ENCODE measurements at places on chromosomes 1 and 21.

DNA sequence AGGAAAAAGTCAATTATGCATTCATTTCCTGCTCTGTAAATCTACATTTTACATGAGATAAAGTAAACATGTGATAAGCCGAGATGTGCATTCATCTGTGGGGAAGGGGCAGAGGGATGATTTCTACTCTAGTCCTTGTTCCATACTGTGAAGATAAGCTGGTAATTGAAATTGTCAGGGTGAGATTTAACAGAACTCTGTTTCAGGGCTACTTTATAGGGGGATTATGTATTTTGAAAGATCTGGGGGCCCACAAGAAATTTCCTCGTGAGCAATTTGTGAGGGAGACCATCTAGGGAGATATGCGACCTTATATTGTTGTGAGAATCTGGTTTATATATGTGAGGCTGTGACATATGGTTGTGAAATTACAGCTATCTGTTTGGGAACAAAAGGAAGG, 73.1 kb upstream of the KCNK1 start:
- DNase-seq = no peak

DNA sequence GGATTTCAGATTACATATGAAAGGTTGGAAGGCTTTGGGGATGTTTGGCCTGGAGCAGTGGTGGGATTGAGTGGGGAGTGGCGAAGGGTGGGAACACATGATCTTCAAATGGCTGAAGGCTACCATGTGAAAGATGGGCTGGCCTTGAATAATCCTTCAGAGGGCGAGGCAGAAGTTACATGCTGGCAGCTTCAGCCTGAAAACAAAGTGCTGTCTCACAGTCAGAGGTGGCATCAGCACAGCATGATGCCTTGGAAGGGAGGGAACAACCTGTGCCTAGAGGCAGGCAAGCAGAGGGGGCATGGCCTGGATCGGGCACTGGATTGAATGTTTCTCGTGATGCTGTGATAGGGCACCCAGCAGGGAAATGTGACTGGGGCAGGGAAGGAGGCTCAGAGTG, 130.8 kb downstream of the BEND5 start:
- no peak for DNase-seq

- no peak for DNase-seq
Observed at GRCh38 chr1:243921111-243921510, 71.1 kb upstream of the AKT3 start.

DNA sequence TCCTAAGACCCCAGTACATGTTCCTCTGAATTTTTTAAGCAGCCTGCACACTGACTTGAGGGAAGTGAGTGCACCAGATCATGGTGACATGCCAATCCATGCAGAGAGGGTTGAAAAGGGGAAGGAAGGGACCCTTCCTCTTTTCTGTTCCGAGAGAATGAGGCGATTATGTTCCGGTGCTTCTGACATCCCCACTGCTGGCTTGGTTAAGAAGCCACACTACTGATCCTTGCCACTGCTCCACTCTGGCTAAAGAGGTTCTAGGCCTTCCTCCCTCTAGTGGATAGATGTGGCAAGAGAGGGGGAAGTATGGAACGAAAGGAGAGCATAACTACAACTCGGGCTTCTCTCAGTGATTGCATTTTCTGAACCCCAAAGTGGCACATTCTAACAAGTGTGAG, 1.8 kb upstream of the CYB5R1 start:
- peak; percentile 27 for DNase-seq

- no peak for DNase-seq
Observed at GRCh38 chr1:38243106-38243505, 196.5 kb upstream of the POU3F1 start.

GRCh38 chr1:40849801-40850592, 12.2 kb downstream of the CITED4 start:
- peak; percentile 80 for DNase-seq

DNA sequence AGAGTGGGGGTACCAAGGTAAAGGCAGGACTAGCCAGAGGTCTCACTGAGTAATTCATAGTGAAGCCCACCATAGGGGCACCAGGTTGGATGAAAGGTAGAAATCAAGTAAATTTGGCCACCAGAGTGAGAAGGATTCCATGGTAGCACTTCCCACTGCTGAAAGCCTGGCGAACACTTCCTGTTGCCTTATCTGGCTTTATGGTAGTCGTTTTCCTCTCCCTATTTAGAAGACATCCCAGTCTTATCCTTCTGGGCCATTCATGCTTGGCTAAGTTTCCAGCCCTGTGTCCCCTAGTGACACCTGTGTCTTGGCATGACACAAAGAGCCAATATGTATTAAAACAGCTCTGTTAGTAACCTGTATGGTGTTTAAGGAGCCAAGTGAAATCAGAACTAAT, 74.3 kb upstream of the SIPA1L2 start:
- DNase-seq = no peak

GRCh38 chr1:90989990-90990389, 31.8 kb downstream of the ZNF644 start:
- no peak for DNase-seq

DNA sequence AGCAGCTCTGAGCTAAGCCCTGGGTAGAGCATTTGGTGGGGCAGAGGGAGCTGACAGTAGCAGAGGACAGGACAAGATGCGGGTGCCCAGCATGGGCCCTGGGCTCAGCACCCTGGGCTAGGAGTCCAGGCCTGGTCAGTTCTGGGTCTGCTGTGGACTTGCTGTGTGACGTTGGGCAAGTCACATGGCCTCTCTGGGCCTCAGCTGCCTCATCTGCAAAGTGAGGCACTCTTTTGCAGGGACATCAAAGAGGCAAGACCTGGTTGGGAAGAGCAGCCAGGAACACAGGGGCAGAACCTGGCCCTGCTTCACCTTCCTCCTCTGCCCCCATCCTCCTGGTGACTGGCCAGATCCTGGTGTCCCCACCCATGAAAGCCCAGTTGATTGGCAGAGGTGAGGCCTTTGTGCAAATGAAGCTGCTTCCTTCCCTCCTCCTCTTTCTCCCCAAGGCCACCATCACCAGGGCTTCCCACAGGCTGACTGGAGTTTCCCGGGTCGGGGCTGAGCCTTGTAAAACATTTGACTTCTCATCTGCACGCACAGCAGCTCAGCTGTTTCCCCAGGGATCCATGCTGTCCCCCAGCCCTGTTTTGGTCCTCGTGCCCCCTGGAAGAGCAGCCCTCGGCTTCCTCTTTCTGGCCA, 350.5 kb downstream of the MATN1 start:
- no peak for DNase-seq

DNA sequence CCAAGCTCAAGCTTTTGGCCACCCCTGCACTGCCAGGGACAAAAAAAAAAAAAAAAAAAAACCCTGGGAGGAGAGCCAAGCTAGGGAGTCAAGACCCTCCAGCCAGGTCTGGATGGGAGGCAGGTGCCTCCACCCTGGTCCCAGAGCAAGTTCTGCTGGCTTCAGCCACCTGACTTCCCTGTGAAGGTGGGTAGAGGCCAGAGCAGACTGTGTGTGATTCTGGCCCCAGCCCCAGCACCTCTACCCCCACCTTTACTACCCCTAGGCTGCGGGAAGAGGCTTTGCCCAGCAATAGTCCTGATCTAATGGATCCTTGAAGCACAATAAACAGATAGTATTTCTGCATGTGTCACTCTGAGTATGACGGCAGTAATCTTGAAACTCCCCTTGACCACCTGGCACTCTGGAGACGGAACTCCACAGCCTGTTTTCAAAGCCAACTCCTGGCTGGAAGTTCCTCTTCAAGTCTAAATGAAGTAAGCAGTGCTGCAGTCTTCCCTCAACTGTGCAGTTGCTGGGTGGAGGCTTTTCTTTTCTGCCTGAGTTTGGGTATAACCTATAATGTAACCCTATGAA, 9.8 kb downstream of the PDZK1IP1 start:
- DNase-seq = no peak

GRCh38 chr1:233081735-233082134, 131.3 kb downstream of the NTPCR start:
- no peak for DNase-seq

- no peak for DNase-seq
Observed at GRCh38 chr1:157520386-157520935, 31.9 kb downstream of the FCRL5 start.

DNA sequence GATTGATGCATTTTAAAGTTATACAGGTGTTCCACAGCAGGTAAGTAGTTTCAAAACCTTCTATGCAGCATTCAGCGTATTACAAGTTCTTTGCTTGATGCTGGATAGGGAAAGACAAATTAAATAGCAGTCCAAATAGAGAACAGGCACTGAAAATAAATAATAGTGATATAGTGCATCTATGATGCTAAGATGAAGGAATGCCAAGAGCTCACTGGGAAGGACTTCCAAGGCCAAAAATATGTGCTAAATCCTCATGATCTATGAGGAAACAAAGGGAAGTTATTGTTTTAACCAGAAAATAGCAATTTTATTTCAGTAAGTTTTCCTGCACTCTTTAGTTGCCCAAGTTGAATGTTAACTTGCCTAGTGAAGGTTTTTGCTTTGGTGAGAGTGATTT, 127.8 kb upstream of the GREM2 start:
- no peak for DNase-seq

- no peak for DNase-seq
Observed at GRCh38 chr1:185861630-185862029, 127.4 kb downstream of the HMCN1 start.

- peak; percentile 74 for DNase-seq
Observed at GRCh38 chr1:40951943-40952743, 27.4 kb upstream of the CTPS1 start.

- no peak for DNase-seq
Observed at GRCh38 chr1:14513111-14513510, 85.4 kb upstream of the KAZN start.

GRCh38 chr21:33023574-33024200, 2.0 kb upstream of the OLIG2 start:
- peak; percentile 22 for DNase-seq

DNA sequence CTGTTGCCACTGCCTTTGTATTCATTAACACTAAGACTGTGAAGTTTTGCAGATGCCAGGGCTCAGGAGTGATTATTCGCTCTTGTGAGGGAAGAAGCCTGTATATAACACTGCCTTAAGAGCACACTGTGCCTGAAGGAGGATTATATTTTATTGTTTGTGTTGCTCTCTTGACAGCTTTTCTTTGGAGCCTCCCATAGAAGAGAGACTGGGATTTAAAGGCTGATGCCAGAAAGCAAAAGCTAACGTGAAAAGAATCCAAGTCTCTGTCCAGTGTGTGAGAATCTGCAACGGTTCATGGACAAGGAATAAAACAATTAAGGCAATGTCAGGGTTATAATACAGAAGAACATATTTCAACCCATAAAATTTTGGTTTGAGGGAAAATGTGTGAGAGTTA, 316.8 kb downstream of the NFIA start:
- DNase-seq = no peak

- no peak for DNase-seq
Observed at GRCh38 chr1:159953536-159954515, at the start of gene SLAMF9. SLAMF9 (minus strand) TSS chr1:159954237; CDS start chr1:159954137, 100 bp downstream.

DNA sequence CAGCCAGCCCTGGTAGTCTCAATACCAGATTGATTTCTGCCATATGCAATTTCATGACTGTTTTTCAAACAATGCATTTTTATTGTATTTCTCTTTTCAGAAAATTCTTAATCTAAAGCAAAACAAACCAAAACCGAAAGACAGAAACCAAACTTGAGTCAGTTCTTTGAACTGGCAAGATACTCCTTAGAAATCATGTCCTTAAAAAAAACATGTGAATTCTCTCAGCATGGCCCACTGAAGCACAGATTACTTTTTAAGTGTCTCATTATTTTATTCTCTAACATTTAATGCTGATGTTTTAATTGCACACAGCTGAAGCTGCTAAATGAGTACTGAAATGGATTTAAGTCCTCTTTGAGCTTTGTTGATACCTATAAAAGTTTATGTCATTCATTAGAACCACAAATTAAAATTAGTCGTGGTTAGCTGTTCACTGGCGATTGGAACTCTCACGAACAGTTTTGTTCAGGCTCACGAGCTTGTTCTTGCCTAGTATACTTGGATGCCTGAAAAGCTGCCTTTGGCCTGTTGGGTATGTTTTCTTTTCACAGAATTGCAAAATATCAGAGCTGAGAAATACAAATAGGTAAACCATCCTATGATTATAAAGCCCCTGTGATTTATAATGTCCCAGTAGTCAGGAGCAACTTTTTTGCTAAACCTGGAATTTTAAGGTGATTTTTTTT, 87.5 kb downstream of the CAMTA1 start:
- no peak for DNase-seq

DNA sequence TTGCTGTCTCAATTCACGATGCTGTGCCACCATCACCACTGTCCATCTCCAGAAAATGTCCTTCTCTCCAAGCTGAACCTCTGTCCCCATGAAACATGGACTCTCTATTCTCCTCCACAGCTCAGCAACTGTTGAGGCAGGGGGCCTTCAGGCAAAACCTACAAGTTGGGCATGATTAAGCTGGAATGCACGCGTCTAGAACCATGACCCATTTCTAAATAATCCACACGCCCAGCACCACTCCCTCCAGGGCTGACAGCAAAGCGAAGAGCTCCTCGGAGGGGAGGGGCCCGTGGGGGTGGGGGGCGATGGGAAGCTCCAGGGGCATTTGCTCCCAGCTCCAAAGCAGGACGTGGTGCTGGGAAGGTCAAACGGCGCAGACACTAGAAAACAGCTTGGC, 3.3 kb upstream of the HES5 start:
- DNase-seq = no peak

GRCh38 chr1:1049318-1050165, 24.6 kb downstream of the RNF223 start:
- DNase-seq = no peak

Data from stimulated activated naive CD8-positive, alpha-beta T cell treated with anti-CD3 and anti-CD28 coated beads, Interleukin-15, Interleukin-2, amounts not matched to agents 100 U/mL and 50 U/mL, for 24 hours (primary cell).